ENCODE measurements at places on chromosomes 2 and 18.

DNA sequence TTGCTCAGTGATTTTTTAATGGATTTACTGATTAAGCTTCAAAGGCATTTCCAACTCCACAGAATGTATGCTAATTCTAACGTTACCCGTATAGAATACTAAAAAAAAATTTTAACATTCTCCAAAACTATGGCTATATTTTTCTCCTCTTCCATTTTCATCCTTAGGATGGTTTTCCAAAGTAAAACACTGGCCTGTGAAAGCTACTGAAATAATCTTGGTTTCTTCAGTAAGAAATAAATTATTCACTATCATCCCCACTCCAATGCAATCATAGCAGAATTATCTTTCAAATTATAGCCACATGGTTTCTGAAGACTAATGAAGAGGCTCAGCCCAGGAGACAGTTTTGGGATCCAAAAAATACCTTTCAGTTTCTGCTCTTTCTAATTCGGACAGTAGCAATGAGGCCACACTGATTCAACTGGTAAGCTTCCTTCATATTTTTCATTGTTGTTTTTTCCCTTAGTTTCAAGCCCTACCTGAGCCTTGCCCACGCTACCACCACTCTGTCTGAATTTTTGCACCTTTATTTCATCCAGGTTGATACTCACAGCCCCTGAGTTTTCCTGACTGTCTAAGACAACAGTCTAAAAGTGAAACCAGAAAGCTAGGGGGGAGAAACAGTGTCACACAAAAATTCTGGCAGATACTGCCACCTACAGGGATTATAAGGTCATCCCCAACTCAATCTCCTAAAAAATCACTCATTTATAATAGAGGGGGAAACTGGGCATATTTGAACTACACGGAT lies 887.9 kb downstream of the NRXN1 start:
- peak; percentile 37 for DNase-seq

GRCh38 chr2:67311536-67311935 lies 85.6 kb upstream of the ETAA1 start:
- peak; percentile 59 for DNase-seq

- no peak for DNase-seq
Observed at GRCh38 chr18:53757328-53757727, 467.1 kb downstream of the MBD2 start.

DNA sequence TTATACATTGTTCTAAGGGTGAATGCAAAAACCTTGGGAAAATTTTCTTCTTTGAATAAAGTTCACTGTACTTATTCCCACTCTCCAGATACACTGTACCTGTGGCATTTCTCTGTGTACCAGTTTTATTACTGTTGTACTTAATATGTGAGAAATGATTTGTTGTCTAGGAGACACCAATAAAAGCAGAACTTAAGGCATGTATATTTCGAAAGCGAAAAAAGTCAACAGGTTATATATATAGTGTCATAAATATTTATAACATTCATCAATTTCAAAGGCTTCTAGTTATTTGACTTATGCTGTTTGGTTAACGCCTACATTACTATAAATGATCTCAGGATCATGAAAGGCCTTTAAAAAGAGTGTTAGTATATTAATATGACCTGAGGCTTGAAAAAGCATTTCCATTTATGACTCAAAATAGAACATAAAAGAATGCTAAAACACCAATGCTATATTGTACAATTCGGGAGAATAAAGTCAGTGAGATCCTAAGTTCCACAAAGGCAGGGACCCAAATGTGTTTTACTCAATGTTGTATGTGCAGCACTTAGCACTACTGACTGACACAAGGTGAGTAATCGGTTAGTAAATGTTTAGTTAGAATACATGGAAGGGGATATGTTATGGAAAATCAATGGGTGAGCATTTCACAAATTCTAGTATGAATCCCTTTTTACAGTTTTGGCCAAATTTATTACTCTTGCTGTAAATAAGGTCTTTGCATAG lies 32.2 kb upstream of the HNRNPA3 start:
- DNase-seq = no peak

DNA sequence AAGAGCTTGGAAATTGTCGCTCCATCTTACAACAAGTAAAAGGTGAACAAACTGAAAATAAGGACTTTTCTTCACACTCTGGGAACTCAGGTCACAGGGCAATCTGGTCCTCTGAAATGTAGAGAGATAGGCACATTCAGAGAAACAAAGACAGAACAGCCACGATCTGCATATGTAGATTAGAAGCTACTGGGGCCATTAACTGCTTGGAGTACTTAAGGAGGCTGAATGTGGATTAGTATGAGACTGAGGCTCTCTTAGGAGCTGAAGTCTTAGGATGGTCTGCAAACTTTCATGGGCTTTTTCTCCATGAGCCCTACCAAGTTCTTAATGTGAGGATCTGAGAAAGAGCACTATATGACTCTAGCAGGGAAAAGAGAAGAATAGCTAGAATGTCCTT lies 265.3 kb upstream of the NXPH2 start:
- no peak for DNase-seq

GRCh38 chr2:23794234-23794633 lies 132.7 kb downstream of the ATAD2B start:
- no peak for DNase-seq

- no peak for DNase-seq
Observed at GRCh38 chr2:44932079-44932478, 9.4 kb upstream of the SIX3 start.
